ENCODE measurements at places on chromosomes 6 and 20. TPM values are rescaled to one million over a fixed set of nuclear protein-coding genes. Genes with fewer than 3 reads are reported as not detected.

Gene COL19A1
- total RNA-seq: 0.24 TPM

Gene TCF21
- total RNA-seq: 1.9 TPM

Gene POU3F2
- not detected for total RNA-seq

- no peak for DNase-seq
Measured at GRCh38 chr6:4157506-4157905, 22.1 kb upstream of the ECI2 start.

DNA sequence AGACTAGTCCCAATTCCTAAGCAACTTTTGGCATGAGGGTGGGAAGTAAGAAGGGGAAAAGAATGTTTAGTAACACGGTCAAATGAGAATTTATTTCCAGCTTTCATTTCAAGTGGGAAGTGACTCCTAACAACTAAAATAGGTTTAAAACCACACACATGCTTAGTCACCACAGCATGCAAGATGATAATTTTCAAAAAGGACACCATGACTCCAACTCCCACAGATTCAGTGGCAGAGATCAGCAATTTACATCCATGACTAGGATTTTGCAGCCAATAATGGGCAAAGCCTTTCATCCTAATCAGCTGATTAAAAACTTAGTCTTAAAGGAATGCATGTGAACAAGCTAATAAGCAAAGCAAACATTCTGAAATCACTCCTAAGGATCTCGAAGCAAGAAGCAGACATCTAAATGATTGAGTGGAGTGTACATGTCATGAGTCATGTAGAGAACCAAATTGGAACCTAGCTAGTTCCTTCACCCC lies 48.1 kb upstream of the GCLC start:
- no peak for DNase-seq

GRCh38 chr6:56050530-56051201 lies 175.3 kb upstream of the BMP5 start:
- DNase-seq: no peak

DNA sequence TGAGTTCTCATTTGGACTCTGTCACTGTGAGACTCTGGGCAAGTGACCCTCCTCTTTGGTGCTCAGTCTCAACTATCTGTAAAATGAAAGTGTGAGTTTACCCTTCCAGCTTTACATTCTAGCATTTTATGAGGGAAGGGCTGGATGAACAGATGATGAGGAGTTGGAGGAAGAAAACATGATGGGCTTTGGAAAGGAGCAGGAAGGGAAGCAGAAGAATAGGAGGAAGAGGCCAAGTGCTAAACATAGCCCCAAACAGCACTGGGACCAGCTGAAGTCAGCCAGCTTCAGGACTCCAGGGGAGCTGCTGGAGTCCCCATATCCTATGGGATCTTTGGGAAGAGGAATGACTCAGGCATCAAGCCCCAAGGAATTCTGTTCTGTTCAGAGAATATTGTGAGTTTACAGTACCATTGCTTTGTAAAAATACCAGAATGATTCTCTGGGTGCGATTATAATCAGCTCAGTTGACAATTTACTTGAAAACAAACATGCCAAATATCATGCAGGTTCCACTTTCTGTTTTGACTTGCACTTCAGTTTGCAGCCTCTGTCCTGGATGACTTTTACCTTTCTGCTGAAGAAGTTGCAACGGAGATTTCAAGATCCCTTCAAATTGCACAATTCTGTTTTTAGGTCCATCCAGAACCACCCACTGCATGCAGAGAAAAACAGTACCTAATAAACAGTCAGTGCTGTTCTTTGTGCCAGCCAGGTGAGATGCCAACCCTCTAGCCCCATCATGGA lies 3.2 kb downstream of the CD40 start:
- no peak for DNase-seq

DNA sequence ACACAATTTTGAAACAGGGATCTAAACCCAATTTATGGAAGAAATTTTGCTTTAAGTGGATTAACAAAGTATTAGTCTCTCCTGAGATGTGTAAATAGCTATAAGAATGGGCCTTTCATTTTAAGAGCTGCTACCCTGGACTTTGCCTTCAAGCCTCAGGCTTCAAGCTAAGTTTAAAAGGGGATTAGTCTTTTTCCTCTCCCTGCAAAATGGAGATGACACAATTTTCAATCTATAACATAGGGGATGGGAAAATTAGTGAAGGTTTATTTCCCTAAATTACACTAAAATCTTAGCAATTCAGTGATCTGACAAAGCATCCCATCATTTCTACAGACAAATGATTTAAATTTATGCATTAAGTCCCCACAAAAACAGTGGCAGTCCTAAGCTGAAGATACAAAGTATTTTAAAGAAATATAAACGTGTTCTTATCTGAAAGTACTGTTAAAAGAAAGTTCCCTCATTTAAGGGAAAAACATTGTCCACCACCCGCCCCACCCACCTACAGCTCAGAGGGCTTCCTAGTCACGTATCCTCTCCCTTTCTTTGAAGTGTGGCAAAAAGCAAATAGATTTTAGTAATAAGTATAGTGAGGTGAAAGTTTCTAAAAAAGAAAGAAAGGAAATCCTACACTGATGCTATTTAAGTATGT lies 14.5 kb downstream of the ARHGAP18 start:
- DNase-seq: no peak

All from mucosa of descending colon (tissue), 3 donors.